Activated naive CD8-positive, alpha-beta T cell treated with anti-CD3 and anti-CD28 coated beads, Interleukin-2, amount 10 ng/mL, durations not matched to agents 7 days and 5 days (primary cell): ENCODE measurements at places on chromosomes 7 and 10. TPM values are rescaled to one million over a fixed set of nuclear protein-coding genes. Genes with fewer than 3 reads are reported as not detected.

The AKR1E2 gene
- total RNA-seq, result 6.5 TPM

The PGAM1 gene
- 298 TPM for total RNA-seq

The RTKN2 gene
- total RNA-seq, result 4.1 TPM

The GNG11 gene
- not detected for total RNA-seq

GRCh38 chr10:104327745-104328645, 10.3 kb downstream of the ITPRIP start:
- peaks cover 82% of the 10 kb centered on the region for H3K4me1 ChIP-seq
- no peak for DNase-seq
- peaks cover 21% of the 10 kb centered on the region for H3K36me3 ChIP-seq
- H3K4me3 ChIP-seq, result peak overlapping the region; percentile 85
- peak overlapping the region; percentile 97 for H3K27ac ChIP-seq

The DENND2A gene
- not detected for total RNA-seq

GRCh38 chr10:2173327-2173726, 436.0 kb upstream of the ADARB2 start:
- H3K4me3 ChIP-seq, result no peak overlapping the region
- no peaks in the 10 kb centered on the region for H3K36me3 ChIP-seq
- H3K27ac ChIP-seq, result no peak overlapping the region
- no peaks in the 10 kb centered on the region for H3K4me1 ChIP-seq
- H3K27me3 ChIP-seq, result no peaks in the 10 kb centered on the region
- DNase-seq, result no peak

DNA sequence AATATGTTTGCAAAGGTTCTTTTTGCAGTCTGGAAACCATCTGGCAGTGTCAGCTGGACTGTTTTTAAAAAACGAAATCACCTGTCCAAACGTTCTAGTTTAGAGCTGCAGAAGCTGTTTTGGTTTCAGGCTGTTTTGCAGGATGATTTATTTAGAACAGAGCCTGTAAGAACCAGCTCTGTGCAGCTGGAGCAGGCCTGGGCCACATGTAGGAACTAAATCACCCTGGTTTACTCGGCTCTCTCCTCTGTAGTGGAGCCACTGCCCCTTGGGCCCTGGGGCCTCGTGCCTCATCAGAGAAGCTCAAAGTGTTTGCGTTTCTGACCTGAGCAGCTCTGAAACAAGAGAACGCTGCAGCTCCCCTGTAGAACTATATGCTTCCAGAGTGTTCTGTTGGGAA, 142.5 kb downstream of the ACTR3B start:
- H3K27me3 ChIP-seq, result peaks cover 2% of the 10 kb centered on the region
- no peaks in the 10 kb centered on the region for H3K36me3 ChIP-seq
- no peak for DNase-seq

The MNX1 gene
- total RNA-seq, result not detected

DNA sequence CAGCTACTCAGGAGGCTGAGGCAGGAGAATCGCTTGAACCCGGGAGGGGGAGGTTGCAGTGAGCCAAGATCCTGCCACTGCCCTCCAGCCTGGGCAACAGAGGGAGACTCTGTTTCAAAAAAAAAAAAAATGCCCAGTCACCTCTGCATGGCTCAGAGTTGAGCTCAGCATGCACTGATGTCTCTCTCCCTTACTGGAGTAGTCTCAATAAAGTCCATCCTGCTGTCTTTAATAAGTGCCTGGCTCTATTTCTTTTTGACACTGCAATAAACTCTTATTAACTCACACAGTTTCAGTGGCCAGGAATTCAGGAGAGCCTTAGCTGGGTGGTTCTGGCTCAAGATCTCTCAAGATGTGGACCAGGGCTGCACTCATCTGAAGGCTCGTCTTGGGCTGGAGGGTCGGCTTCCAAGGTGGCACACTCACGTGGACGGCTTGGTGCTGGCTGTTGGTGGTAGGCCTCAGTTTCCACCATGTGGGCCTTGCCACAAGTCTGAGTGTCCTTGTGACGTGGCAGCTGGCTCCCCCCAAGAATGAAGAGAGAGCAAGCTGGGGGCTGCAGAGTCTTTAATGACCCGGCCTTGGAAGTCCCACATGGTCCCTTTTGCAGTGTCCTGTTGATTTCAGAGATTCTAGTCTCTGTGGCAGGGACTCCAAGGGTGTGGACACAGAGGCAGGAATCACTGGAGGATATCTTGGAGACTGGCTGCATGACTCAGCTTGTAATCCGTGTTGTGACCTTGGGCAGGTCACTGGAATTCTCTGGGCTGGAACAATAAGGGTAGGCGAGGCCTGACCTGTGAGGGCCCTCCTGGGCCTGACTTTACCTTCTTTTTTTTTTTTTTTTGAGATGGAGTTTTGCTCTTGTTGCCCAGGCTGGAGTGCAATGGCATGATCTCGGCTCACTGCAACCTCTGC, 85.9 kb upstream of the KMT2C start:
- no peaks in the 10 kb centered on the region for H3K4me1 ChIP-seq
- DNase-seq, result no peak
- no peak overlapping the region for H3K27ac ChIP-seq

- no peak overlapping the region for H3K27ac ChIP-seq
- H3K27me3 ChIP-seq, result no peaks in the 10 kb centered on the region
- no peaks in the 10 kb centered on the region for H3K36me3 ChIP-seq
- no peak overlapping the region for H3K4me3 ChIP-seq
- DNase-seq, result no peak
Measured at GRCh38 chr10:130773941-130774340, 537.6 kb downstream of the TCERG1L start.

DNA sequence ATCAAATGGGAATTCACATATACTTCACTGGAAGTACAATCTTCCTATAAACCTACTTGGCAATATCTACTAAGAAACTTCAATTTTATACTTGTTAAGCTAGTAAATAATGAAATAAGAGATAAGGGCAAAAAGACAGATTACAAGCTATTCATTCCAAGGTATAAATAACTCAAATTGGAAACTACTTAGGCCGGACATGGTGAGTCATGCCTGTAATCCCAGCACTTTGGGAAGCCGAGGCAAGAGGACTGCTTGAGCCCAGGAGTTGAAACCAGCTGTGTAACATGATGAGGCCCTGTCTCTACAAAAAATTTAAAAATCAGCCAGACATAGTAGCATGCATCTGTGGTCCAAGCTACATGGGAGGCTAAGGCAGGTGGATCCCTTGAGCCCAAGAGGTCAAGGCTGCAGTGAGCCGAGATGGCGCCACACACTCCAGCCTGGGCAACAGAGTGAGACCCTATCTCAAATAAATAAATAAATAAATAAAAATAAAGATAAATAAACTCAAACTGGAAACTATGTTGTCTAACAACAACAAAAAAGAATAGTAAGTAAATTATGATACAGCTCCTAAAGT, 37.6 kb downstream of the ARHGAP21 start:
- no peaks in the 10 kb centered on the region for H3K27me3 ChIP-seq
- no peak for DNase-seq
- peaks cover 3% of the 10 kb centered on the region for H3K4me1 ChIP-seq

The DTX2 gene
- 34.3 TPM for total RNA-seq

DNA sequence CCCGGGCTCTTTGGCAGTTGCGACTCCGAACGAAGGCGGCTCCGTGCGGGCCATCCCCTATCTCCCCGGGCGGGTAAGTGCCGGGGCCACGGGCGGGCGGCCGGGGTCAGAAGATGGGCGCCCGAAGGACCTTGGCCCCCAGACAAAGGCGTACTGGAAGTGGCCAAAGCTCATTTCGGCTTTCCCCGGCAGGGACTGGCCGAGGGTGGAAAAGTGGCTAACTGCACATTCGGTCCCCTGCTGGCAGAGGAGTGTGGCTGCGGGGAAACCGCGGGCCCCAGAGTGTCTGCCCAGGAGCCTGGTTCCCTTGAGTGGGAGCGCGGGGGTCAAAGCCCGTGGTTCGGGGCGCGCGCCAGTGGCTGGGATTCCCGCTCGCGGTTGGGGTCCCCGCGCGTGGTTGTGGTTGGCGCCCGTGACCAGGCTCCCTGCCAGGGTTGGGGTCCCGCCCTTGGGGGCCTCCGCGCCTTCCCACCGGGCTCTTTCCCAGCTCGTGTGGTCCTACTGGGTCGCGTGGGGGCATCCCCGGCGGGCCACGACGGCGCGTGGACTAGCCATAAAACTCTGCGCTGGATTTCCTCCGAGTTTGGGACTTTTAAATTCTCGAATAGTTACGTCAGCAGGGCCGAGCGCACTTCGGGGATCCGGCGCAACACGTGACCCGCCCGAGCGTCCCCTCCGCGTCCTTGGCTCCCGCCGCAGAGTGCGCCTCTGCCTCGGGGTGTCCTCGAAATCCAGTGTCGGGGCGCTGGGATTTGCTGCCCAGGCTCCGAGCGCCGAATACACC, 124.4 kb downstream of the TACC2 start:
- peak; percentile 27 for DNase-seq
- H3K27ac ChIP-seq, result no peak overlapping the region
- H3K27me3 ChIP-seq, result peaks cover 51% of the 10 kb centered on the region
- no peaks in the 10 kb centered on the region for H3K36me3 ChIP-seq
- peaks cover 2% of the 10 kb centered on the region for H3K4me1 ChIP-seq

The ICA1 gene
- 0.91 TPM for total RNA-seq

The PRR15 gene
- total RNA-seq, result not detected

The BAMBI gene
- total RNA-seq, result 0.30 TPM

DNA sequence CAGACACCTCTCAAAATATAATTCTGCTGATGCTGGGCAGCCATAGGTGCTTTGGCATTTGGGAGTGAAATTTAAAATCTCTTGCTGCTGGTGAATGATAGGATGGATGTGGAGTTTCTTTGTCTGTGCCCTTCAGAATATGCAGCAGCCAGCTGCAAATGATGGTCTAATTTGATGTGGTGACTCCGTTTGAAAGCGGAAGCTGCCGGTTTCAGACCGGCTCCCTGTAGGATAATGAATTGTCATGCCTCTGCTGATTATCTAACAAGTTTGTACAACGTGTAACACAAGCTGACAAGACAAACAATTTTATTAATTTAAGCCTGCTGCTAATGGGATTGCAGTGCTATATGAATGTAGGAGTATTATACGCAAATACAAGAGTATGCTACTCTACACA, 103.5 kb downstream of the SND1 start:
- H3K27me3 ChIP-seq, result no peaks in the 10 kb centered on the region
- peaks cover 26% of the 10 kb centered on the region for H3K4me1 ChIP-seq
- H3K36me3 ChIP-seq, result peaks cover 20% of the 10 kb centered on the region
- H3K4me3 ChIP-seq, result no peak overlapping the region
- DNase-seq, result no peak

DNA sequence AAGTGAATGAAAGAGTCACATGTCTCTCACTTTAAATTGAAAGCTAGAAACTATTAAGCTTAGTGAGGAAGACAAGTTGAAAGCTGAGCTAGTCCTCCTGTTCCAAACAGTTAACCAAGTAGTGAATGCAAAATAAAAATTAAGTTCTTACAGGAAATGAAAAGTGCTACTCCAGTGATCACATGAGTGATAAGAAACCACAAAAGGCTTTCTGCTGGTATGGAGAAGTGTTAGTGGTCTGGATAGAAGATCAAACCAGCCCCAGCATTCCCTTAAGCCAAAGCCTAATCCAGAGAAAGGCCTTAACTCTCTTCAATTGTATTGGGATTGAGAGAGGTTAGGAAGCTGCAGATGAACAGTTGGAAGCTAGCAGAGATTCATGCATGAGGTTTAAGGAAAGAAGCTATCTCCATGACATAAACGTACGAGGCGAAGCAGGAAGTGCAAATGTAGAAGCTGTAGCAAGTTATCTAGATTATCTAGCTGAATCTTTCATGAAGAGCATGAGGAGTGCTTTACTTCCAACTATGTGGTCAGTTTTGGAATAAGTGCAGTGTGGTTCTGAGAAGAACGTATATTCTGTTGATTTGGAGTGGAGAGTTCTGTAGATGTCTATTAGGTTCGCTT, 261.6 kb downstream of the MDFIC start:
- H3K4me1 ChIP-seq, result peaks cover 8% of the 10 kb centered on the region
- H3K27me3 ChIP-seq, result peaks cover 2% of the 10 kb centered on the region
- no peaks in the 10 kb centered on the region for H3K36me3 ChIP-seq
- no peak overlapping the region for H3K27ac ChIP-seq
- DNase-seq, result no peak

DNA sequence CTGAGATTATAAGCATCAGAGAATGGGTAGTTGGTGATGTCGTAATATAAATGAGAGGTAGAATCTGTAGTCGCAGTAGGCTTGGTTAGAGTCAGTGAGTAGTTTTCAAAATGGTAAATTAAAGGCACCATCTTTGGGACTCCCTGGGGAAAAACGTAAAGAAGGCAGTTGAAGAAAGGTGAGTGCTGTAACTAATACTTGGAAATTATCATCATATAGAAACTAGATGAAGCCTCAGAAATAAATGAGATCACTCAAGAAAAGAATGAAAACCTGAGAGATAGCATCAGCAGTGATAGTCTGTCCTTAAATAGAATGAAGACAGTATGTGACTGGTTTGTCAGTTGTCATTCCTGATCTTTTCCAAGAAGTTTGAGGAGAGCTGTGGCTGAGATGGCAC, 23.8 kb downstream of the PALS2 start:
- no peaks in the 10 kb centered on the region for H3K27me3 ChIP-seq
- H3K4me3 ChIP-seq, result no peak overlapping the region
- H3K4me1 ChIP-seq, result peaks cover 1% of the 10 kb centered on the region
- peaks cover 13% of the 10 kb centered on the region for H3K36me3 ChIP-seq

The ADAM22 gene
- total RNA-seq, result 4.6 TPM

The RBP3 gene
- not detected for total RNA-seq

GRCh38 chr10:125624800-125625199, 58.2 kb downstream of the TEX36 start:
- no peaks in the 10 kb centered on the region for H3K36me3 ChIP-seq
- H3K27ac ChIP-seq, result no peak overlapping the region
- H3K4me1 ChIP-seq, result no peaks in the 10 kb centered on the region

The TUBB8 gene
- not detected for total RNA-seq

DNA sequence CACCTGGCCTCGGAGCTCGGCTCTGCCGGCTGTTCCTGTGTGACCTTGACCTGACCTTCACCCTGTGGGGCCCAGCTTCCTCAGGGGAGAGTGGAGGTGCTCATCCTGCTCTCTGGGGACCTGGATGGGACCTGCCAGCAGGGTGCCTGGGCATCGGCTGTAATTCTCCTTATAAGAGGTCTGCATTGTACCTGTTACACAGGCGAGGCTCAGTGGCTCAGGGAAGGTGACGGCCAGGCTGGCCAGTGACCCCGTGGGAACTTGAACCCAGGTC, 29.0 kb downstream of the RET start:
- H3K27me3 ChIP-seq, result peaks cover 24% of the 10 kb centered on the region
- H3K4me1 ChIP-seq, result peaks cover 11% of the 10 kb centered on the region
- H3K27ac ChIP-seq, result no peak overlapping the region
- no peaks in the 10 kb centered on the region for H3K36me3 ChIP-seq

The FKBP6 gene
- total RNA-seq, result not detected

DNA sequence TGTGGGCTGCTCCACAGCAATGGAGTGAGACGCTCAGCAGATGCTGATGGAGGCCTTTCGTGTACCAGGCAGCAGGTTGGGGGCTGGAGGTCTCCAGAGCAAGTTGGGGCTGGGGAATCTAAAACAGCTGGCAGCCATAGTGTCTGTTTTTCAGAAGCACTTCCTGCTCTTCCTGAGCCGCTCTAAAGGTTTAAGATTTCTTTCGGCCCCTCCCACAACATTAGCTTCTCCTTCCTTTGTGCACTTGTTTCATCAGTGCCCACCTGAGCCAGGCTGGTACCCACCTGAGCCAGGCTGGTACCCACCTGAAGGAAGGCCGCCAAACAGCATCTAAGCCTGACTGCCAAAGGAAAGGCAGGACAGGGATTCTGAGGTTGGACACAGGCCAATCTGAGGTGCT, 18.4 kb upstream of the WAPL start:
- H3K27ac ChIP-seq, result peak overlapping the region; percentile 45
- DNase-seq, result no peak
- peaks cover 3% of the 10 kb centered on the region for H3K27me3 ChIP-seq
- H3K4me3 ChIP-seq, result peak overlapping the region; percentile 48

The GHRHR gene
- total RNA-seq, result not detected

- H3K4me1 ChIP-seq, result no peaks in the 10 kb centered on the region
- no peak for DNase-seq
- no peak overlapping the region for H3K27ac ChIP-seq
- no peak overlapping the region for H3K4me3 ChIP-seq
Measured at GRCh38 chr7:102096706-102097427, 189.8 kb upstream of the SH2B2 start.

GRCh38 chr10:23968301-23968700, 240.6 kb upstream of the KIAA1217 start:
- H3K27me3 ChIP-seq, result peaks cover 2% of the 10 kb centered on the region
- H3K4me3 ChIP-seq, result no peak overlapping the region
- no peaks in the 10 kb centered on the region for H3K36me3 ChIP-seq
